ENCODE measurements at places on chromosomes 1 and 21. TPM values are rescaled to one million over a fixed set of nuclear protein-coding genes. Genes with fewer than 3 reads are reported as not detected.

IL6R gene
- 60.2 TPM for total RNA-seq

ACKR1 gene
- total RNA-seq: 146 TPM

SELENBP1 gene
- total RNA-seq: 321 TPM

PSMG1 gene
- 21.4 TPM for total RNA-seq

- H3K4me3 ChIP-seq: no peak overlapping the region
- no peaks in the 10 kb centered on the region for H3K27me3 ChIP-seq
- H3K4me1 ChIP-seq: no peaks in the 10 kb centered on the region
- H3K27ac ChIP-seq: no peak overlapping the region
- peaks cover 22% of the 10 kb centered on the region for H3K36me3 ChIP-seq
Measured at GRCh38 chr21:43957611-43958362, 54.3 kb upstream of the TRAPPC10 start.

DNA sequence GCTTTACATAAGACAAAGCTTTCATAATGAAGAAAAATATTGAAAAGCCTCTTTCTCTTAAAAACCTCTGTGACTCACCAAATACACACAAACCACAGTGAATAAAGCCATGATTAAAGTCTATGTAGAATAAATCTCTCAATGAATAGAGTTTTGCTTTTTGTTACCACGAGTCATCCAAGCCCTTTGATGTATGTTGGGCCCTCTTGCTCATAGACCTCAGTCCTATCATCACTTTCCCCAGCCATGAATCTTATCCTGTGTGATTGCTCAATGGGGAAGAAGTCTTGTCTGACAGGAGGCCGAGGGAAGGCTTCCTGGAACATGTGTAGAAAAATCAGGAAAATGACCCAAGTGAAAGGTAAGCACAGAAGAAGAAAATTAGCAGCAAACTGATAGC, 60.8 kb downstream of the NGF start:
- no peaks in the 10 kb centered on the region for H3K27me3 ChIP-seq
- H3K4me3 ChIP-seq: no peak overlapping the region
- H3K36me3 ChIP-seq: no peaks in the 10 kb centered on the region
- no peaks in the 10 kb centered on the region for H3K4me1 ChIP-seq
- no peak for DNase-seq

- DNase-seq: no peak
- peak overlapping the region; percentile 40 for H3K27ac ChIP-seq
- peaks cover 27% of the 10 kb centered on the region for H3K4me1 ChIP-seq
Measured at GRCh38 chr1:159005676-159006075, 4.0 kb upstream of the IFI16 start.

- H3K4me1 ChIP-seq: peaks cover 47% of the 10 kb centered on the region
- H3K4me3 ChIP-seq: peak overlapping the region; percentile 36
- H3K27me3 ChIP-seq: no peaks in the 10 kb centered on the region
- H3K27ac ChIP-seq: peak overlapping the region; percentile 80
Measured at GRCh38 chr1:41496080-41497055, 11.9 kb upstream of the EDN2 start.

DNA sequence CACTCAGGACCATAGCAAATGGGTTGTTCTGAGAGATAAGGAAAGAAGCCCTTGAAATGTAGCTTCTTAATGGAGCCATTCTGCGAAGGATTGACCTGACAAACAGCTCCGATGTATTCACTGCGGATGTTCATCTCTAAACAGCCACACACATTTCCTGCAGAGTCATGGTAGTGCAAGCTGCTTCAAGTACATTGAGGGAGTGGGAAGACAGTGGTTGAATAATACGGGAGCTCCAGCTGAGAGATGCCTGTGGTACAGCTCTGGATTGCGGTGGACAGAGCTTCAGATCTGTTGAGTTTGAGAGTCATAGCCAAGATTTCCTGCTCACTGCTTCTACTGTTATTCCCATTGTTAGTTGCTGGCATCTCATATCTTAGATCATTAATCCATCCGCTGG, 86.6 kb downstream of the ZBTB18 start:
- peak overlapping the region; percentile 36 for H3K27ac ChIP-seq
- H3K36me3 ChIP-seq: no peaks in the 10 kb centered on the region
- H3K4me1 ChIP-seq: no peaks in the 10 kb centered on the region
- no peaks in the 10 kb centered on the region for H3K27me3 ChIP-seq

DNA sequence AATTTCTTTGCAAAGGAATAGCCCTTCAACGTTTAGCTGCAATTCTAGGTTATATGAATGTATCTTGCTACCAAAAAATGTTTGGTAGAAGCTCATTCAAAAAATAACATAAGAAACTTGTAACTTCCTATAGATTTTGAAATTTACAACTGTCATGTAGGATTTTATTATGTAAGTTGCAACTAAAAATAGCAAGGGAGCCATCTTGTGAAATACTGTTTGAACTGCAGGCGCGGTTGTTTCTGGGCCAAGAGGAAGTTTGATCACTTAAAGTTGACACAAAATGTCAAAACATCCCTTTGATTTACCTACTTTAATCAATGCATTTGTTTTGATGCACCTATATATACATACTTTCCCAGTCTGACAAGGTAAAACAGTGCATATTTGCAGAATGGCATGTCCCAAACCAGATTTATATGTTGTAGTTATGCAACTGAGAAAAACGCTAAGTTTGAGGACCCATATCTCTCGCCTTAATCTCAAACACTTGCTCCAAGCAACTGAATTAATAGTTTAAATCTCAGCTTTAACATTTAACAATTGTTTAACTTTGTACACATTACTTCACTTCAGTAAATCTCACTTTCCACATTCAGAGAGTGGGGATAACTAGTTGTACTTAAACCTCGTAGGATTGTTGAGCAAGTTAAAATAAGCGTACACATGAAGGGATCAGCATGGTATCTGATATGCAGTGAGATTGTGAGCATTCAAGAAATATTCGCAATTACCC, 63.9 kb downstream of the KCNK2 start:
- no peak overlapping the region for H3K4me3 ChIP-seq
- no peaks in the 10 kb centered on the region for H3K4me1 ChIP-seq
- no peak for DNase-seq
- H3K27ac ChIP-seq: no peak overlapping the region

DNA sequence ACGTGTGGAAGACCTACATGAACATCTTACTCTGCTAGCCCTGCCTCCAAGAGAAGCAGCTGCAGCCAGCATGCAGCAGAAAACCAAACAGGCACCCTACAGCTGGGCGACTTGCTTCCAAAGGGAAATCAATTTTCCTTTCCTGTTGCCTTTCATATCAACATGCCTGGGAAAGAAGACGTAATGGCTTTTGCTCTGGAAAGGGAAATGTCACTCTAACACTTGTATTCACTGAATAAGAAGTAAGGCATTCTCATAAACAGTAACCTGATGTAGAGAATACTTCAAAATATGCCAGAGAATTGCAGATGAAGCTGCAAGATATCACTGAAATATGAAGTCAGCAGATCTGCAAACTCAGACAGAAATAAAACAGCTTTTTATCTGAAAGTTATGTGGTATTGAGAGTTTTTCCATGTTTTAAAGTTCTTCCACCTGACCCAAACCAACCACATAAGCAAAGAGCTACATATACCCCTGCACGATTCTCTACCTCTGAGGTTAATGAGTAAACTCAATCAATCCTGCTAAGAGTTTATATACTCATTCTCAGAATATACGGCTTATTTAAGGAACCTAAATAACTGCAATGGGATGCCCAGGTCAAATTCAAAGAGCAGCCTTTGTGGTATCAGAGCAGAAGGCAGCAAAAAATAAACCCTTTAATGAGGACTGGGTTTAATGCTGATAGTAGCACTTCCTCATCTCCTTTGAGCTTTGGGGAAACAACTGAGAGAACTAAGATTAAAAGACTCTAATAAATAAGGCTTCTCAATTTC, 150.9 kb downstream of the RERE start:
- no peak overlapping the region for H3K27ac ChIP-seq
- DNase-seq: no peak
- no peaks in the 10 kb centered on the region for H3K36me3 ChIP-seq
- no peaks in the 10 kb centered on the region for H3K27me3 ChIP-seq
- peaks cover 85% of the 10 kb centered on the region for H3K4me1 ChIP-seq

DNA sequence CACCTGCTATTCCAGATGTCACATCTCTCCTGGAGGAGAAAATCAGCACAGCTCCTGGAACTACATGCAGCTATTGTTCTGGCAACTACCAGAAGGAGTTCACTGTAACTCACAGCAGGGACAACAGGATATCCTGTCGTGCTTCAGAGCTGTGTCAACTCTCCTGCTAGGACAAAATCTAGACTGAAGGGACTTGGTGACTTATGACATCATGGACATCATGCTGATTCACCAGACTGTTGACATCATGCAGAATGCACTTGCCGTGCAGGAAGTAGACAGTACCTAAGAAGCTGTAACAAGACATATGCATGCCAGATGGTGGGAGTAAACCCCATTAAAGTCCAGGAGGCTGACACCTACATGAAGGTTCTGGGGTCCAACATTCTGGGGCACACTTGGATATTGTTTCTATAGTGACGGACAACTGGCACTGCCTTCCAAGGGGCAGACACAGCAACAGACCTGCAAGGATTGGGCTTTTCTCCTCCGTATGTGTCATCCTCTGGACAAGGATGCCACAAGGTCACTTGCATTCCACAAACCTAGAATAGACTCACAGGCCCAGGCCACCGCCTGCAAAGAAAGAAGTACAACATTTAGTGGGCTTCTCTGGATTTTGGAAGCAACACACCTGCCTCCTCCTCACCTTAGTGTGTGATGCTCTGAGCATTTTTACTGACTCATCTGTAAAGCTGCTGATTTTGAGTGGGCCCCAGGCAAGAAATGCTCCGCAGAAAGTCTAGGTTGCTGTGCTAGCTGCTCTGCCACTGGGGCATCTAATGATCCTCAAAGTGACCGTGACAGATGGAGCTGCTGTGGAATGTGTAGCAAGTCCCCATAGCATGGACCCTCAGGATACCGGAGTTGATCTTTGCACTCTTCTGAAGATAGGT, 249.2 kb downstream of the MATN1 start:
- H3K27me3 ChIP-seq: no peaks in the 10 kb centered on the region
- H3K4me3 ChIP-seq: no peak overlapping the region
- H3K27ac ChIP-seq: no peak overlapping the region
- no peaks in the 10 kb centered on the region for H3K36me3 ChIP-seq

- H3K27ac ChIP-seq: no peak overlapping the region
- H3K4me1 ChIP-seq: no peaks in the 10 kb centered on the region
- no peak overlapping the region for H3K4me3 ChIP-seq
- no peaks in the 10 kb centered on the region for H3K27me3 ChIP-seq
Measured at GRCh38 chr1:203045336-203045735, 19.0 kb downstream of the PPFIA4 start.

DNA sequence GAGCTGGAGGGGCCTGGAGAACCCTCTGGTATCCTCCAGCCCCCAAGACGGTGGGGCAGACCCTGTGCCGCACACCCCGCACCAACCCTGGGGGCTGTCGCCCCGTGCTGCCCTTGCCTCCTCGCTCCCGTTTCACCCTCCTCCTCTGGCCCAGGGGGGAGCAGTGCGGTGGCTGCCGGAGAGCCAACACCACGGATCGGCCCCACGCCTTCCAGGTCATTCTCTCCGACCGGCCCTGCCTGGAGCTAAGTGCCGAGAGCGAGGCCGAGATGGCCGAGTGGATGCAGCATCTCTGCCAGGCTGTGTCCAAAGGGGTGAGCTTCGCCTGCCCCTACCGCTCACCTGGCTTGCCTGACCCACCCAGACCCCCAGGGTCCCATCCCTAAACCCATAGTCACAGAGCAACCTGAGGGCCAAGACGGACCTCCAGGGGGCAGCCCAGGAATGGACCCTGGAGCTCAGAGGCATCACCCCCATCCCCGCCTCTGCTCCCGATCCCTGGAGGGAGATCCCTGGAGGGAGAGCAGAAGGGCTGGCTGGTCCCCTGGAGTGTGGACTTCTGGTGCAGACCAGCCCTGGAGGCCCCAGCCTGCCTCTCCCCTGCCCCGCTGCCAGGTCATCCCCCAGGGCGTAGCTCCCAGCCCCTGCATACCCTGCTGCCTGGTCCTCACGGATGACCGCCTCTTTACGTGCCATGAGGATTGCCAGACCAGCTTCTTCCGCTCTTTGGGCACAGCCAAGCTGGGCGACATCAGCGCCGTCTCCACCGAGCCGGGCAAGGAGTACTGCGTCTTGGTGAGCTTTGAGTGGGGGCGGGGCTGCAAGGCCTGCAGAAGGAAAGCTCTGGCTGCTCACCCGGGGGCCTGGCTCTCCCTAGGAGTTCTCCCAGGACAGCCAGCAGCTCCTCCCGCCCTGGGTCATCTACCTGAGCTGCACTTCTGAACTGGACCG, 4.0 kb upstream of the SLC25A34 start:
- no peak for DNase-seq
- peaks cover 81% of the 10 kb centered on the region for H3K36me3 ChIP-seq
- no peak overlapping the region for H3K27ac ChIP-seq
- no peaks in the 10 kb centered on the region for H3K27me3 ChIP-seq
- H3K4me1 ChIP-seq: peaks cover 14% of the 10 kb centered on the region

GRCh38 chr1:159798893-159799292, 3.3 kb upstream of the FCRL6 start:
- DNase-seq: no peak
- H3K27me3 ChIP-seq: no peaks in the 10 kb centered on the region
- no peak overlapping the region for H3K4me3 ChIP-seq
- no peaks in the 10 kb centered on the region for H3K36me3 ChIP-seq

DNA sequence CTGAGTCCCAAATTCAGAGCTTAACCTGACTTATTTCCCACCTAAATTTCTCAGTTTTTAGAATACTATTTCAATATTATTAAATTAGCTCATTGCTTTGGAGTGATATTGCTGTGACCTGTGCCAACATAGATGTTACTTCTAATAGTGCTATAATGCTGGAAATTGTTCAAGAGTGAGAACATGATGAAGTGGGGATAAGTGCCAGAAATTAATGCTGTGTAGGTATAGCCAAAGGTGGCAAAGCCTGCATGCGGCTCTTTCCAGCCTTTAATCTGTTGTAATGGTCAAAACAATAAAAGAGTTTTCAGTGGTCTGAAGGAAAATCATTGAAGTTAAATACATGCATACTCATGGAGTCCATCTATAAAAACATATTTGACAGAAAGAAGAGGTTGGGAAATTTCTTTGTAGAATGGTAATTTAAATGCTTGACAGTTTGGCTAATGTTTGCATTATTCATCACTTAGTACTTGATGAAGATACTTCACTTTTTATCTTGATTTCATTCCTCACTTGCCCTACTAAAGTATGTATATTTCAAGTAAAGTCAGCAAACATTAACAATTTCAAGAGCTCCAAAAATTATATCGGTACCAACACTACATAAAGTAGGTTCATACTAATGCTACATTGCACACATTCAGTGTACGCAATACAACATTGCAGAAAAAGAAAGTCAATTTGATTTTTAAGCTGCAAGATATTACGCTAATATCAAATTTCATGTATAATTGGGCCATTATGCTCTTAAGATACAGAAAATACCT, 82.1 kb downstream of the OLFM3 start:
- H3K4me1 ChIP-seq: no peaks in the 10 kb centered on the region
- H3K4me3 ChIP-seq: no peak overlapping the region
- no peak for DNase-seq

- H3K4me3 ChIP-seq: no peak overlapping the region
- no peak for DNase-seq
- no peaks in the 10 kb centered on the region for H3K27me3 ChIP-seq
- H3K27ac ChIP-seq: no peak overlapping the region
Measured at GRCh38 chr21:38303300-38303699, 46.5 kb downstream of the KCNJ15 start.
